Kidney glomerular epithelial cell (primary cell): ENCODE measurements at places on chromosomes 13 and 19.

DNA sequence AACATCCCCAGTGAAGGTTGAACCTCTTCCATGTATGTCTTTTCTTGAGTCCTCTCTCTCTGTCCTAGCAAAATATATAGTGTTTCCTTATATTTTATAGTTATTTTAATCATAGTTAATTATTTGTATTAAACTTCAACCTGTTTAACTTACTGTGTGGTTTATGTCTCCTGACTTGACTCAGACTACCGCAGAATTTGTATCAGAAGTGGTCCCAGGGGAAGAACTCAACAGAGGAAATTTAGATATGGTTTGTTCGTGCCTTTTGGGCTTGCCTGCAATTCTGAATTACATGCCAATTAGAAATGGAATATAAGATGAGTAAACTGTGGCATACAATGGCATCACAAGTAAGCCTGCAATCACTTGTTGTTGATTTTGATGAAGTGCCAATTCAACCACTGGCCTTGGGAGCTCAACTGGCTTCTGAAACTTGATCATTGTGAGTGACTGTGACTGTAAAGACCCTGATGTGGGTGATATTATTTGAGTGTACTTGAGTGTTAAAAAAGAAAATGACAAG, 1459.5 kb upstream of the PCDH20 start:
- DNase-seq: no peak

DNA sequence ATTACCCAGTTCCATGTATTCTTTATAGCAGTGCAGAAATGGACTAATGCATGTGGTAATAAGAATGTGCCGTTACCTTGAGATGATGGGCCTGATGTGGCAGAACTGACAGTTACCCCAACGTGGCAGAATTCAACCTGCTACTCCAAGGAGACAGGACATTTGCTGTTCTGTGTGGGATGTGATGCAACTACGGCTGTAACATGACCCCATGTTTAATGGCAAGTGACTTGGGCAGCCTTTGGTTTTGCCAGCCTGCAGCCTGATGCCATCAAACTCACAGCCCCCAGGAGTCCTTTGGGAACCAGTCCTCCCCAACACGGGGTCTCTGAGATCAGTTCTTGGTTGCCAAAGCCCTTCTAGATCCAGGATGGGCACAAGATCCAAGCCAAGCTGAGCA, 107.3 kb downstream of the ZNF557 start:
- DNase-seq: no peak

DNA sequence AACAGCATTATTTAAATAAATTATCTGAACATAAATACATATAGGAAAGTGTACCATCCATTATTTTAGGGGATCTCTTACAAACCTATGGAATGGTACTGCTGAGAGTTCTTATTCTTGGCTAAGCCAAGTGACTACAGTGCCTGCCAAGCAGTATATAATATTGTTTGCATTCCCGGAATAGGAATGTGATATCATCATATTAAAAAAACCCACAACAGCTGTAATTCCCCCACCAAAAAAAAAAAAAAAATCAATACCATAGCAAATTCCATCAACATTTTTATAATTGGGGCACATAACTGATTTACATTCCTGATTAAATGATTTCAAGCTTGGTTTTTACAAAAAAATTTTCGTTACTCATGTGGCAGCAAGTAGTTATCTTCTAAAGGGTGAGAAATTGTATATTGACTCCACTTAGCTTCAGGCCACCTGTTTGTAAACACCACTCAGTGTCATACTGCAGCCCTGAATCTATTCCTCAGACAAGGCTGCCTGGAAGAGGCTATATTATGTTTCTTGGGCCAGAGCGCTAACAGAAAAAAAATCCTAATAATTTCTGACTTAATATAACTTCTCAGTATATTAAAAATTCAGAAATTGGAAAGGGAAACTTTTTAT, 278.1 kb downstream of the DNAJC15 start:
- DNase-seq: no peak

DNA sequence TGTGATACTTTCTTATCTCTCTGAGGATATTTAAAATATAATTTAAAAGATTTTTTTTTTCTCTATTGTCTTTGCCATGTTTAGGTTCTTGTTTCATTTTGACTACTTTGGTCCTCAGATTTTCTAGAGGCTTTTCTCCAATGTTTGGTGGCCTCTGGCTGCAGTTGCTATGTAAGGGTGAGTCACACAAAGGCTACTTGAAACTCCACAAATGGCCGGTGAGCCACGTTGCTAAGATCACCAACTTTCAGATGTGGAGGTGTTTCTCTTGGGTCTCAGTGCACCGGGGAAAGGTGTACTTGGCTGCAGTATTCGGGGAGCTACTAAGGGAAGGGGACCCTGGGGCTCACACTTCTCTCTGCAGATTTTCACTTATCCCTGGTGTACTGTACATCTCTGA, 248.1 kb downstream of the HS6ST3 start:
- no peak for DNase-seq

GRCh38 chr19:54158812-54159351, 639 bp downstream of the LENG1 start:
- DNase-seq: no peak

- DNase-seq: peak; percentile 55
Observed at GRCh38 chr13:93254775-93255174, 28.2 kb downstream of the GPC6 start.

- no peak for DNase-seq
Observed at GRCh38 chr19:45484273-45484945, 12.4 kb downstream of the RTN2 start.

DNA sequence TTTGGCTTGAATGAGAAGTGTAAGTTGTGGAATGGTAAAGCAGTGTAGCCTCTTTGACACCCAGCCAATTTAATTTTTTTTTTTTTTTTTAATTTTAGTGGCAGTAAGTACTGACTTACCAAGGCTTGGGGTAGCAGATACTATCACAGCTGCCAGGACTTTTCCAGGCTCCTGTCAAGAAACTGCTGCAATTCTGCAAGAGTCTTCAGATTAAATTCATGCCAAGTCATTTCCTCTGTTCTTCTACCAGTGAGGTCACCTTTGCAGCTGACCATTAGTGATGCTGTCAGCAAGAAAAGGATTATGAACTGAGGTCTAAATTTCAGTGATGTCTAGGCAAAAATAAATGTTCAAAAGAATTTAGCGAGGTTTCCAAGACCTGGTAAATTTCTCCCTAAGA, 91.2 kb downstream of the GGACT start:
- DNase-seq: no peak

- no peak for DNase-seq
Observed at GRCh38 chr19:2731181-2731995, 8.4 kb downstream of the SLC39A3 start.

- DNase-seq: no peak
Observed at GRCh38 chr13:42418184-42418583, 146.2 kb downstream of the AKAP11 start.

DNA sequence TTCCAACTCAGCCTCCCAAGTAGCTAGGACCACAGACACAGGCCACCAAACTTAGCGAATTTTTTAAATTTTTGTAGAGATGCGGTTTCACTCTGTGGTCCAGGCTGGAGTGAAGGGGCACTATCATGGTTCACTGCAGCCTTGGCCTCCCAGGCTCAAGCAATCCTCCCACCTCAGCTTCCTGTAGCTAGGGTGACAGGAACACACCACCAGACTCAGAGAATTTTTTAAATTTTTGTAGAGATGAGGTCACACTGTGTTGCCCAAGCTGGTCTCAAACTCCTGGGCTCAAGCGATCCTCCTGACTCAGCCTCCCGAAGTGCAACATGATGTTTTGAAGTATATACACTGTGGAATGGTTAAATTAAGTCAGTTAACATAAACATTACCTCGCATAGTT, 263.6 kb downstream of the OXGR1 start:
- no peak for DNase-seq

- DNase-seq: peak; percentile 95
Observed at GRCh38 chr13:43269037-43269481, 245.7 kb downstream of the DNAJC15 start.

- peak; percentile 5 for DNase-seq
Observed at GRCh38 chr13:27406178-27406939, 18.1 kb upstream of the GTF3A start.

- no peak for DNase-seq
Observed at GRCh38 chr13:30529085-30529834, 63.5 kb upstream of the HMGB1 start.

DNA sequence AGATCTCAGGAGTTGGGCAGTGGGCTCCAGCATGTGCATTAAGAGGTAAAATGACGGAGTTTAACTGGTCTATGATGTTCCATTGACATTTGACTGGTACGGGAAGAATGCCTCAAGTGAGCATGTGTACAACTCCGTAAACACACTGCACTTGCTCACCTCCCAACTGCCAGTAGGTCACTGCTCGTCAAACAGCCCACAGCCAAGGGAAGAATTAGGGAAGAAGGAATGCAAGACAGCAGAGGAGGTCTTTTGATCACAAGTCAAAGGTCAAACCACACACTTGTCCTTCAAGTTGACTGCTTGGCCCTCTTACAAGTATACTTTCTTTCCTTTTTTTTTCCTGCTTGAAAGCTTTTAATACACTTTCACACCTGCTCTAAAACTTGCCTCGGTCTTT, 236.7 kb downstream of the B3GLCT start:
- no peak for DNase-seq
